ENCODE measurements at places on chromosomes 4 and X. TPM values are rescaled to one million over a fixed set of nuclear protein-coding genes. Genes with fewer than 3 reads are reported as not detected.

Gene MXRA5
- 6.6 TPM for total RNA-seq

Gene POF1B
- not detected for total RNA-seq

Gene SUPT20HL2
- total RNA-seq, result not detected

Gene ASB12
- total RNA-seq, result not detected

Gene UNC5C
- not detected for total RNA-seq

Gene TIGD4
- not detected for total RNA-seq

Gene IDH3G
- 65.4 TPM for total RNA-seq

GRCh38 chr4:156321203-156321602 is 367.5 kb upstream of the CTSO start:
- peak; percentile 84 for DNase-seq
- peak overlapping the region; percentile 49 for H3K27ac ChIP-seq
- H3K4me3 ChIP-seq, result peak overlapping the region; percentile 51
- H3K4me1 ChIP-seq, result peaks cover 41% of the 10 kb centered on the region
- peaks cover 14% of the 10 kb centered on the region for H3K36me3 ChIP-seq

DNA sequence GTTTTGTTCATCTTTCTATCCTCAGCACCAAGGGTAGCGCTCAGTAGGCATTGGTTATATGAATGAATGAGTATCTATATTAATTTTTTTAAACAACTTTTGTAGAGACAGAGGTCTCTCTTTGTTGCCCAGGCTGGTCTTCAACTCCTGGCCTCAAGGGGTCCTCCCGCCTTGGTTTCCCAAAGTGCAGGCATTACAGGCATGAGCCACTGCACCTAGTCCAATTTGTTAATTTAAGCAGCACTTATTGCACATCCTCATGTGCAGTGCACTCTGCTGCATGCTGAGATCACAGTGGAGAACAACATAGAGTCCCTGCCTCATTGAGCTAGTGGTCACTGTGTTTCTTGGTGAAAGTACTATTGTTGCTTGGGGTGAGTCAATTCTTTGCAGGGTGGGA is 94.4 kb downstream of the NHSL2 start:
- peaks cover 24% of the 10 kb centered on the region for H3K4me1 ChIP-seq
- peaks cover 17% of the 10 kb centered on the region for H3K27me3 ChIP-seq
- no peak for DNase-seq
- no peaks in the 10 kb centered on the region for H3K36me3 ChIP-seq
- H3K4me3 ChIP-seq, result no peak overlapping the region

DNA sequence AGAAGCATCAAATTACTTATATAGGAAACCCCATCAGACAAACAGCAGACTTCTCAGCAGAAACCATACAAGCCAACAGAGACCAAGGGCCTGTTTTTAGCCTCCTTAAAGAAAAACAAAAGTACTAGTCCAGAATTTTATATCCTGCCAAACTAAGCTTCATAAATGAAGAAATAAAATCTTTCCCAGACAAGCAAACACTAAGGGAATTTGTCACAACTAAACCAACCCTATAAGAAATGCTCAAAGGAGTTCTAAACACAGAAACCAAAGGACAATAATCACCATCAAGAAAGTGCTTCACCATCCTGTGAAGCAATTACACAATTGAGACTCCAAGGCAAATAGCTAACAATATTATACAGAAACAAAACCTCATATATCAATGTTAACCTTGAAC is 238.6 kb downstream of the NKX6-1 start:
- no peak for DNase-seq
- no peak overlapping the region for H3K4me3 ChIP-seq
- no peaks in the 10 kb centered on the region for H3K36me3 ChIP-seq
- H3K27ac ChIP-seq, result no peak overlapping the region

- no peak for DNase-seq
- peaks cover 7% of the 10 kb centered on the region for H3K27me3 ChIP-seq
- no peaks in the 10 kb centered on the region for H3K36me3 ChIP-seq
- H3K27ac ChIP-seq, result no peak overlapping the region
Observed at GRCh38 chrX:124208660-124209059, 123.8 kb upstream of the TEX13D start.

DNA sequence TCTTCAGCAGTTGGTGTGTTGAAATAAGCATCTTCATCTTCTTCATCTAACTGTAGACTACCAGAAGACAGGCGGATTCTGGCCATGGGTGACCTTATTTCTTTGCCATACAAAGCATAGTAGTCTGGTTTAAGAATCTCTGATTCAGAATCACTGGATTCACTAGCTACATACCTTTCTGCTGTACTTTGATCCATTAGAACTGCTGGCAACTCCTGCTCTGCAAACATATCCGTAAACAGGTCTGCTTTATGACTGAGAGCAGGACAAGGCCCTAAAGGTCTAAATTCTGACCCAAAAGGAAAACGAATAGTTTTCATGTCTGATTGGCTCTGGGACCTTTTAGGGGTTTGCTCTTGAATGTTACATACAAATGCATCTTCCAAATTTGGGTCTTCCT is 49.9 kb downstream of the FRMD7 start:
- no peak overlapping the region for H3K4me3 ChIP-seq
- no peaks in the 10 kb centered on the region for H3K27me3 ChIP-seq
- no peaks in the 10 kb centered on the region for H3K4me1 ChIP-seq
- H3K27ac ChIP-seq, result no peak overlapping the region
- no peaks in the 10 kb centered on the region for H3K36me3 ChIP-seq

DNA sequence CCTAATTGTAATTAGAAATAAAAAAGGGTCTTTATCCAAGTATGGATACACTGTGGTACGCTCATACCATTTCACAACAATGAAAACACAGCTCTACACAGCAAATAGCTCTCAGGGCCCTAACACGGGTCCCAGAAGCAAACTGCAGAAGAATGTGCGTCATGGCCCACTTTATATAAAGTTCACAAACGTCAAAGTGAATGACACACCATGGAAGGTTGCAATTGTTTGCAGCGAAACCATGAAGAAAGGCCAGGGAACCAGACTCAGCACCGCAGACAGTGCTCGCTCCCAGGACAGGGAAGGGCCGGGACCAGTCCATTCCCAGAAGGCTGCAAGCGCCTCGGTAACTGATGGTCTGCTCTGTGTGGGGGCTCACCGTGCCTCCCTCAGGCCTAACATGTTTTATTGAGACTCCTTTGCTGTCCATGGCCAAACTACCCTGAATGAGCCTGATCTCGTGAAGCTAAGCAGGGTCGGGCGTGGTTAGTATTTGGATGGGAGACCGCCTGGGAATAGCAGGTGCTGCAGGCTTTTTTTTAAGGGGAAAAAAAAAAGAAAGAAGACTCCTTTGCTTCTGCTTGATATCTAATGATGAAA is 47.8 kb downstream of the ACOX3 start:
- H3K27me3 ChIP-seq, result no peaks in the 10 kb centered on the region
- 0 out of 2 replicates have a peak overlapping the region, but pooled peaks have one; percentile 20 for H3K4me3 ChIP-seq
- H3K36me3 ChIP-seq, result peaks cover 12% of the 10 kb centered on the region
- DNase-seq, result no peak
- peak overlapping the region; percentile 89 for H3K27ac ChIP-seq

- H3K4me1 ChIP-seq, result peaks cover 18% of the 10 kb centered on the region
- H3K27ac ChIP-seq, result no peak overlapping the region
- H3K27me3 ChIP-seq, result peaks cover 14% of the 10 kb centered on the region
- H3K4me3 ChIP-seq, result peak overlapping the region; percentile 41
- DNase-seq, result no peak
Observed at GRCh38 chr4:20615486-20616260, 84.6 kb upstream of the PACRGL start.

- no peak overlapping the region for H3K27ac ChIP-seq
- no peaks in the 10 kb centered on the region for H3K27me3 ChIP-seq
Observed at GRCh38 chrX:122622795-122623194, 561.3 kb upstream of the GRIA3 start.

- H3K27ac ChIP-seq, result no peak overlapping the region
- H3K4me3 ChIP-seq, result no peak overlapping the region
- H3K27me3 ChIP-seq, result peaks cover 6% of the 10 kb centered on the region
- no peaks in the 10 kb centered on the region for H3K4me1 ChIP-seq
- H3K36me3 ChIP-seq, result no peaks in the 10 kb centered on the region
- DNase-seq, result peak; percentile 30
Observed at GRCh38 chrX:68490644-68491043, 8.2 kb upstream of the YIPF6 start.

- DNase-seq, result no peak
- H3K4me3 ChIP-seq, result no peak overlapping the region
- no peak overlapping the region for H3K27ac ChIP-seq
- peaks cover 3% of the 10 kb centered on the region for H3K27me3 ChIP-seq
Observed at GRCh38 chrX:262381-262909, 18.7 kb upstream of the PLCXD1 start.

DNA sequence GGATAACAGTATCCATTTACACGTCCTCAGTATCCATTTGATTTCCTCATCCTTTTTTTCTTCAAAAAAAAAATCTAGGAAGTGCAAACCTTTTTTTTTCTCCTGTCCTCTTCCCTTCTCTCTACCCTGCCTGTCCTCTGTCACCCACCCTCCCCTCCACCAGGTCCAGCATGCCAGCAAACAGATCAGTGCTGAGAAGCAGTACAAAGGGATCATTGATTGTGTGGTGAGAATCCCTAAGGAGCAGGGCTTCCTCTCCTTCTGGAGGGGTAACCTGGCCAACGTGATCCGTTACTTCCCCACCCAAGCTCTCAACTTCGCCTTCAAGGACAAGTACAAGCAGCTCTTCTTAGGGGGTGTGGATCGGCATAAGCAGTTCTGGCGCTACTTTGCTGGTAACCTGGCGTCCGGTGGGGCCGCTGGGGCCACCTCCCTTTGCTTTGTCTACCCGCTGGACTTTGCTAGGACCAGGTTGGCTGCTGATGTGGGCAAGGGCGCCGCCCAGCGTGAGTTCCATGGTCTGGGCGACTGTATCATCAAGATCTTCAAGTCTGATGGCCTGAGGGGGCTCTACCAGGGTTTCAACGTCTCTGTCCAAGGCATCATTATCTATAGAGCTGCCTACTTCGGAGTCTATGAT is 1.7 kb downstream of the SLC25A4 start:
- no peak for DNase-seq
- H3K4me3 ChIP-seq, result no peak overlapping the region
- peaks cover 10% of the 10 kb centered on the region for H3K27me3 ChIP-seq
- H3K27ac ChIP-seq, result no peak overlapping the region

- H3K4me1 ChIP-seq, result no peaks in the 10 kb centered on the region
- no peak for DNase-seq
- H3K36me3 ChIP-seq, result no peaks in the 10 kb centered on the region
- no peak overlapping the region for H3K4me3 ChIP-seq
- no peaks in the 10 kb centered on the region for H3K27me3 ChIP-seq
Observed at GRCh38 chrX:42680666-42681065, 97.3 kb downstream of the PPP1R2C start.

DNA sequence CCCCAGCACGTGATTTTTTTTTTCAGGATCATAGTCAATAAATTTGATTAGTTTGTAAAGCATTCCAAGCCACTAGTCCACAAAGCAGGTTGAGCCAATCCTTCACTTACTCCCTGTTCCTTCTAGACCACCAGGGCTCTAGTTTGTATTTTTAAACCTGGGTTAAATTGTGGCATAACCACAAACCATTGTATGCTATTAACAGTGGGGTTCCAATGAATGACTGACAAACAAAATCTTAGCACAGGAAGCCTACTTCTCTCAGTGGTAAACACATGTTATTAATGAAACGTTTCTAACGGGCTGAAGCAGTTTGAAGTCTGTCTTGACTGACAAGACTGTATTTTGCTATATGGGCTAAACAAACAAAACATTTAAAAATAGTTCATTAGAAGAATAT is 48.6 kb upstream of the GYPA start:
- H3K27me3 ChIP-seq, result no peaks in the 10 kb centered on the region
- H3K27ac ChIP-seq, result no peak overlapping the region
- no peaks in the 10 kb centered on the region for H3K36me3 ChIP-seq
- no peaks in the 10 kb centered on the region for H3K4me1 ChIP-seq

DNA sequence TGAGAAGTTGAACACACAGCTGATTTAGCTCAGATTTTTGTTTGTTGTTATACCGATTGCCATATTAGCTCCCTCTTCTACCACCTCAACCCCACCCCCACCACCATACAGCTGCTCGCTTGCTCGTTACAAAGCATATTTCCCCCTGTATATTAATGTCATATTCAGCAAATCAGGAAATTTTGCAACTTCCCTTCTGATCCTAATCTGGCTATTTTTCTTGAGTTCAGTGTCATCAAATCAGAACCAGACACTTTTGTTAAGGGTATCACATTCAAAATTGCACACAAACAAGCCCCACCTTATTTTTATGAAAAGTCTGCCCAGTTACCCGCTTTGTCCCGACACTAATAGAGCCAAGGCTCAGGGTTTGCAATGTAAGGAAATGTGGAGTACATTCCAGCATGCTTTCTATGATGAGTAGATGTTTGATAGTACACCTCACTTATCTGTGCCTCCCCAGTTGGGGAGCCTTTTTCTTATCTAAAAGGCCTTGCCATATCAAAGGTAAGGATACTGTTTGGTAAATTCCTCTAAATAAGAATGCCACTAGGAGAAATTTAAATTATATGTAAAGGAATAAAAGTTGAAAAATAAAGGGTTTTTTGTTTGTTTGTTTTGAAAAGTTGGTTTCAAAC is 212.2 kb downstream of the CBR4 start:
- peak overlapping the region; percentile 78 for H3K27ac ChIP-seq
- no peaks in the 10 kb centered on the region for H3K27me3 ChIP-seq
- no peak for DNase-seq
- H3K36me3 ChIP-seq, result peaks cover 6% of the 10 kb centered on the region
- peak overlapping the region; percentile 71 for H3K4me3 ChIP-seq
